Thymus (tissue), 14 donors: ENCODE measurements at places on chromosomes 6 and 20. TPM values are rescaled to one million over a fixed set of nuclear protein-coding genes. Genes with fewer than 3 reads are reported as not detected.
A peak's percentile ranks its signal among the peaks of the same experiment; 100 is the strongest.

- no peak for DNase-seq
Observed at GRCh38 chr6:150666071-150666470, 66.4 kb downstream of the PLEKHG1 start.

WFDC10B gene
- 0.23 TPM for polyA plus RNA-seq

- DNase-seq = no peak
Observed at GRCh38 chr20:62896526-62896925, 29.8 kb downstream of the DIDO1 start.

GSTA2 gene
- 0.68 TPM for polyA plus RNA-seq

DLL1 gene
- polyA plus RNA-seq = 5.7 TPM

OCSTAMP gene
- 0.02 TPM for polyA plus RNA-seq

- no peak for DNase-seq
Observed at GRCh38 chr6:37303891-37304503, 46.1 kb upstream of the TMEM217 start.

NEDD9 gene
- 15.0 TPM for polyA plus RNA-seq

GRCh38 chr6:140893432-140893831, 1239.3 kb upstream of the GJE1 start:
- DNase-seq = no peak

DNA sequence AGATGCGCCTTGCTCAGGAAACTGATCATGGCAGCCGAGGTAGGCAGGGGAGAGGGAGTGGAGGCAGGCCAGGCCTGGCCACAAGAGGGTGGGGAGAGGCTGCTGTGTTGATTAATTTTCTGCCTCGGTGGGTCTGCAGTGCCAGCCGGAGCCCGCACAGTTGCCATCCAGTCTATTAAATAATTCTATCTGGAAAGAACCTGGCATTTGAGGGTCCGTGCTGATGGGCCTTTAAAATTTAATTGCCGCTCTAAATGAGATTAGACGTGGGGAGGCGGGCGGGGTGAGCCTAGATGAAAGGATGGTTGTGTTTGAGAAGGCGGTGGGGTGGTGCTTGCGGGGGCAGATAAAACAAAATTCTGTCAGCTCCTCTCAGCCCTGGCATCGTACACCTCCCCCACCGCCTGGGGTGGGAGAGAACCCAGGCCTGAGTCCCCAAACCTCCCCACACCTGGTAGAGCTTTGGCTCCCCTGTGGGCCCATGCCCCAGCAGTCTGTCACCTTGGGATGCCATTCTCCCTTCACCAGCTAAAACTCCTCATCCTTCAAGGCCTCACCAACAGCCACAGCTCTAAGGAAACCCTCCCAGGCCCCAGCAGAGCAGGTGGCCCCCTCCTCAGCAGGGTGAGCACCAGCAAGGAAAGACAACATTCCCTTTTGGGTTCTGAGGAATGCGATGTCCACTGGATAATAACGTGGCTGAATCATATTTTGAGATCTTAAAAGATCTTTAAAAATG, 167.3 kb downstream of the GRM4 start:
- DNase-seq = no peak

DNA sequence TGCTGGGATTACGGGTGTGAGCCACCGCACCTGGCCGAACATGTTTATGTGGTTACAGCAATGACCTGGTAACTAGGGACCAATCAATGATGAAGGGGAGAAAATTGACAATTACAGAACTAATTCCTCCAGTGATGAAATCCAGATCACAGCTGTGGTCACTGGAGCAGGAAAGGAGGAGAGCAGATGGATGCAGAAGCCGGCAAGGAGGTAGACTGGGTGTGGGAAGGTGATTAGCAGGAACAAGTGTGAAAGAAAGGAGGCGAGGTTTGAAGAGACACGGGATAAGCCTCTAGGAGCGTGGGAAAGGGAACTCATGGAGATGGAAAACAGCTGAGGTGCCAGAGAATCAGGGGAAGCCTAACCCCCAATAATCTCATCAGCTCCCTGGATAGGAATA, 17.2 kb upstream of the SPAG4 start:
- no peak for DNase-seq

- no peak for DNase-seq
Observed at GRCh38 chr20:58133020-58133808, 95.2 kb downstream of the ANKRD60 start.

FABP7 gene
- polyA plus RNA-seq = 7.1 TPM

DNA sequence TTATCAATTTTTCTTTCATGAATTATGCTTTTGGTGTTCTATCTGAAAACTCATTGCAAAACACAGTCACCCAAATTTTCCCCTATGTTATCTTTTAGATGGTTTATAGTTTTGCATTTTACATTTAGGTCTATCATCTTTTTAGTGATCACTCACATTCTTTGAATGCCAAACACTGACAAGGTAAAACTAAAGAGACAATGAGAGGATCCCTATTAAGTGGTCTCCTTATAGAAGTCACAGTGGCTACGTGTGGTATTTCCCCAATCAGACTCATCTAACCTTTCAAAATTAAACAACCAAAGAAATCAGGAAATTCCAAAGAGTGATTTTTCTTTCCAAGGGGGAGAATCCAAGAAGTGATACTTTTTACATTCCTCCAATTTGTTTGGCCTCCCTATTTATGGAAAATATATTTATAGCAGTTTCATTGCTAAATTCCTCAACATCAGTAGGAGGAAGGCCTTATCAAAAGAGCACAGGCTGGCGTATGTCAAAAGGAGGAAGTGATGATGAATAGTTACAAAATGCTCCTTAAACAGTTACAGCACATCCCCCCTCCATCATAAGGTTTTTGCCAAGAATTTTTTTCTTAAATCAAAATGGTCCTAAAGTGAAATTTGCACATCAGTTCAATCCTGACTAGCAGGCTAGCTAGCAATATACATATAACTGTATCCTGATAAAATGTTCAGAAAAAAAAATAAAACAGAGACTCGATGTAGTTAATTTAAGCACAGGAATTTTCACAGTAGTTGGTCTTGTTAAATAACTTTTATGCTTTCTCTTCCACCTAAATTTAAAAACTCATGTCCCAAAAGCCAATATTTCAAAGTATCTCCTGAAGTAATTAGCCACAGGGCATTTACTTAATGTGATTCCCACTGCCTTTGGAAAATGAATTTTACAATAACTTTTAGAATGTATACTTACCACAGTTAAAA, 76.2 kb upstream of the IPCEF1 start:
- DNase-seq = no peak

NTSR1 gene
- 0.14 TPM for polyA plus RNA-seq

- no peak for DNase-seq
Observed at GRCh38 chr6:20948556-20948955, 414.3 kb downstream of the CDKAL1 start.

DNA sequence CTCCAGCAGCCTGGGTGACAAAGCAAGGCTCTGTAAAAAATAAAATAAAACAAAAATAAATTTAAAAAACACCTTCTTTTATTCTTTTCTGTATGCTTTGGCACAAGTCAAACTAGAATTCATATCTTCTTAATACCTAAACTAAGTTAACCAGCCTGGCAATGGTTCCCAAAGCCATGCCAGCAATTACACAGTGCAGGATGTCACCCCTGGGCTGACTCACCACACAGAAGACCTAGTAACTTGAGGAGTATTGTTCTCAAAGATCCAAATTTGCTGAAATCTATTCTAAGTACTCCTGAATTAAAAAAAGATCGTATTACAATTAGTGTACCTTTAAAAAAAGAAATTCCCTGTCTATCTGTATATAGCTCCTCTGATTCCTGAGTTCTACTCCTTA, 162.7 kb upstream of the SGK1 start:
- DNase-seq = no peak

GRCh38 chr6:166596776-166597507, 10.5 kb upstream of the RAMACL start:
- no peak for DNase-seq

- no peak for DNase-seq
Observed at GRCh38 chr6:53630533-53631226, 34.9 kb downstream of the KLHL31 start.

GRCh38 chr20:1561350-1561749, 3.8 kb upstream of the SIRPD start:
- DNase-seq = no peak

GRCh38 chr20:33662172-33662571, at the start of gene C20orf144:
C20orf144 (plus strand) TSS chr20:33662327; CDS start chr20:33662346, 19 bp downstream.
- no peak for DNase-seq

SPATS1 gene
- 0.09 TPM for polyA plus RNA-seq

DNA sequence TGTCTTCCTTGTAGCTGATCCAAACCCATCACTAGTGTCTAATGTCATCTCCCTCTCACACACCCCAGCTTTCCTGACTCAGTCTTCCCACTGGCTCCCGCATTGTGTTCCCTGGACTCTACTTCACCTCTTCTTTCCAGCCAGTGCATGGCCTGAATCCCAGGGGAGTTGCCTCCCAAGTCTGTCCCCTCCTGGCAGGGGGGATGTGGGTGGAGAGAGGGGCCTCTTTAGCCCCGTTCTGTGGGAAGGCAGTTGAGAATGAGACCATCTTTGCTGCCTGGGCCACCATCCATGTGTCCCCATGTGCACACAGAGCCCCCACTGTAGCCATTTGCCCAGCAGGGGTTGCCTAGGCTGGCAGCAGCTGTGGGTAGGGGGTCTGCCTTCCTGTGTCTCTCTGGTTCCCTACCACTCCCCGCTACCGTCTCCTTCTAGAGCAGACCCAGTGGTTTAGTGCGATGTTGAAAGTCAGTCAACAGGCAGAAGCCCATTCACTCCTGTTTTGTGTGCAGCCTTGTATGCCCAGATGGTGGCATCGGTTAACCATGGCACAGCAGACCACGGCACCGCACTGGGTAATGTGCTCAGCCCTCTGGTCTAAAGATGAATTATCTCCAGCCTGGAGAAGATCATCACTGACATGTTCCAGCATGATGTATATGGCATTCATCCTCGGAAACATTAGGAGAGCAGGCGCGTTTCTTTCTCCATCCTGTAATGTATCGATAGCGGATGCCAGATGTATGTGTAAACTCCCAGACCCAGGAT, 178.8 kb upstream of the SNX9 start:
- no peak for DNase-seq

FANCE gene
- 8.4 TPM for polyA plus RNA-seq

GRCh38 chr6:13034316-13034715, 294.0 kb downstream of the TBC1D7 start:
- DNase-seq = no peak

DNA sequence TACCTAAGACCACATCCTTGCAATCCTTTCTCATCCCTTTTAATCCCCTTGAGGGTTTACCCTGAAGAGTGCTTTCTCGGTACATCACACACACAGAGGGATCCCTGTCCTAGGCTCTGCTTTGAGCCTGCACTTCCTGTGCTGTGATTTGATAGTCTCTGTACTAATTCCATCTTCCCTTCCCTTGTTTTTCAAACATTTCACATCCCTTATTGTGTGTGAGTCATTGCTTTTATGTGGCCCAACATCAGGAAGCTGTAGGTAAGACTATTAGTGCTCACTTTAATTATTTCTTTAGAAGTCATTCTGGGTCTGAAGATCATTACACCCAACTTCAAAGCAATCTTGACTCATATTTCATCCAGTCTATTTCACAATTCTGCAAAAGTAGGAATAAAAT, 57.2 kb upstream of the ANKEF1 start:
- DNase-seq = no peak

DNA sequence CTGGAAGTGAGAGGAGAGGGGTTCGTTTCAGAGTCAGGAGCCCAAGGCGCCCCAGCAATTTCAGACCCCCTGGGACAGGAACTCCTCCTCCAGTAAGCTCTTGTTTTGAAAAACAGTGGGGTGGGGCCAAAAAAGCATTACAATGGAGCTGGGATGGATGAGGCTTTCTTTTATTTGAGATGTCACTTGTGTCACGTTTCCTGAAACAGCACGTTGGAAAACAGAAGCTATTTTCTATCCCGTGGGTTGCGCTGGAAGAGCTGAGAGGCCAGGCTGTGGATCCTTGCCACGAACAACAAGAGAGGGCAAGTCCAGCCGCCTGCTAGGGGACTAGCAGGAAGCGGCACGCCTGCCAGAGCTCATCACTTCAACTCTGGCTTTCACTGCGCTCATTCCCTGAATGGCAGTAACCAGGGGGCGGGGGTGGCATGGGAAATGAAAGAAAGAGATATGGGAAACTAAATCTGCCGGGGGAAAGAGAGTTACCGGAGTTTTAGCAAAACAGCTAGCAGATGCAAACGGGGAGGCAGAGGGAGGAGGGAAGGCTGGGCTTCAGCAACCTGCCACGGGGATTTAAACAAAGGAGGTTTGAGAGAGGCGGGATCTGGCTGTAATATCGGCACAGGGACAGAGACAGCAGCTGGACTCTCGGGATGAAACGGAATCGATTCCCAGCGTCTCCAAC, 34.6 kb downstream of the GCNT2 start:
- DNase-seq = peak; percentile 12

GRCh38 chr6:5665173-5665572, 341.6 kb downstream of the NRN1 start:
- DNase-seq = peak; percentile 87

- DNase-seq = no peak
Observed at GRCh38 chr6:39879535-39879934, 54.7 kb downstream of the MOCS1 start.

DNA sequence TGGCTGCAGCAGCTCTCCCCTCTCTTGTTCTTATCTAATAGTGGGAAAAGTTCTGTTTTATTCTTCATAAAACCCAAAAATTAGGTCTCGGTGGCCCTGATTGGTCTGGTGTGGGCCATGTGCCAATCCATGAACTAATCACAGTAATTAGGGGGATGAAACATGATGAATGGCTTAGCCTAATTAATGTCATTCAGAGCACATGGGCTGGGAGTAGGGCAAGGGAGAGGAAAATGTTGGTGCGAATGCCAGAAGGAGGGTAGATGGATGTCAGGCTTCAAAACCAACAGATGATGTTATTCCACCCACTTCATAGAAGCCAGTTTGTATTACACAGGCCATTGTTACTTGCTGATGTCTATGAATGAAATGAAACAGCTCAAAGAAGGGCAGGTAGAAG, 46.5 kb downstream of the PLEKHG1 start:
- no peak for DNase-seq
